ENCODE measurements at places on chromosomes 4 and X. TPM values are rescaled to one million over a fixed set of nuclear protein-coding genes. Genes with fewer than 3 reads are reported as not detected.

Gene FABP2
- total RNA-seq: not detected

Gene CSAG3
- total RNA-seq: not detected

Gene SPON2
- total RNA-seq: 50.1 TPM

Gene SMIM10
- total RNA-seq: 8.6 TPM

Gene PDCL2
- total RNA-seq: not detected

Gene FGF13
- total RNA-seq: 4.7 TPM

DNA sequence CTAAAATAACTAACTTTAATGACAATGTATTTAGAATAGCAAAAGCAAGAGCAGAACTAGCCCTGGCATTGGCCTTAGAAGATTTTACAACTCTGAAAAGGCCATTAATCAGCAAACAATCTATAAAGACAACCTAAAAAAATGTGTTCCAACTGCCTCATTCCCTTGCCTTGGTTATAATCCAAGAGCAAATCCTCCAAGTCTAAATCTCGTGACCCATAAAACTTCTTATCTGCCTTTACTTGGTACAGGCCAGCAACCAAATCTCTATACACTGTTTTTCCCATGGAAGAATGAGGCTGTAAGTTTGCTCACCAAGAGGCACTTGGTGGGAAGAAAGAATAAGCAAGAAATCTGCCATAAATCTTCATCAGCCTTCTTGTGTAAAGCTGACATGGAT lies 175.3 kb upstream of the MID1 start:
- ATAC-seq: no peak

DNA sequence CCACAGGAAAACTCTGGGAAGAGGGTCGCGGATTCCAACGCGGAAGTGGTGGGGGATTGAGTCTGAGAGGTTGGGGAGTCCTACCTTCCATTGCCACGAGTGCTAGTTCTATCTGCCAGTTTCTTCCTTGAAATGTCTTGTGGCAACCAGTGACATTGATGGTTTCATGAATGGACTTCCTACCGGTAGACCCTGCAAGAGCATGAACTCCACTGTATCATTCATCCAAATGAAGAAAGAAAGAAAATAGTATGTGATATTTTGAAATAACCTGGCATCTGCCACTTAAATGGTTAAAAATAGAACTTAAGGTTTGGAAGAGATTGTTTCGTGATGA lies 1.1 kb upstream of the SLC10A7 start:
- no peak for ATAC-seq

DNA sequence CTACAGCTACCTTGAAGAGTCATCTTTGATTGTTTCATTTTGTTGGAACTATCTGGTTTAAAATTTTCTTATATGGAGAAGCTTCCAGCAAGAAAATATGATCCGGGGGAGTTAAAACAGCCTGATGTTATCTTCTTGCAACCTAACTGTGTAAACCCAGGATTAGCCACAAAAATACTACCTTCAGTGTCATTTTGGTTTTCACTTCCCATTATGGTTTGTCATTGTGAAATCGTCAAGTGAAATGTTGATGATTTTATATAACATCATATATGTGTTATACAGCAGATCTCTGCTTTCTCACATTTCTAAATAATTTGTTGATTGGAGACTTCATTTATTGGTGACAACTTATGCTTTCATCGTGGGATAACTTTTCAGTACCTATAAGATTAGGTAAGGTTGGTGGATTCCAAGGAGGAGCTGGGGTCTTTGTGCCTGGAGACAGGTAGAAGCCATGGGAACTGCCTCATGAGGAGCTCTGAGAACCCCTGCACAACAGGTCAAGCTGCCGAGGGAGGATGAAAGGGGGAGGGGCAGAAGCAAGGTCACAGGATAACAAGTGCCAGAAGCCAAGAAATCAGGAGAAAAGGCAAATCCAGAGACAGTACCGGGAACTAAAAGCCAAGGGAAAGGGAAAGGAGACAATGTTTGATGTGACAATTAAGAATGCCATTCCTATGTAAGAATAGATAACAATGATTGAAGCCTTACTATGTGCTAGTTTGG lies 7.2 kb downstream of the ARHGAP24 start:
- ATAC-seq: no peak

DNA sequence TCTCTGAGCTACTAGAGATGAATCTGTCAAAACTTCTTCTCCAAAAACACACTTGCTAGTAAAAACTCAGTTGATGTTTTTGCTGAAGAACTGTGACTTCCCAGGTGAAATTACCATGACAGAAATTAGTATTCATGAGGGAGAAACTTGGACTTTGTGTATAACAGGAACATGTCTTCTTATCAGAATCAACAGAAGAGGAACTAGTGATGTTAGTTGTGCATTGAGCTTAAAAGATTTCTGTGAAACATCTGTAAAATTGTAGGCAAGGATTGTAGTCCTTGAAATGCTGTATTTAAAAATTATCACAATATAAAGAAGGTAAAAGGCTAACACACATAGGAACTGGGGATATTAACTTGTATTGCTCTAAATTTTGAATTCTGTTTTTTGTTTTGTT lies 11.3 kb downstream of the FAM241A start:
- ATAC-seq: no peak

- ATAC-seq: peak; percentile 25
These were observed 56.1 kb downstream of the FAM13A start for GRCh38 chr4:89000844-89001360.

DNA sequence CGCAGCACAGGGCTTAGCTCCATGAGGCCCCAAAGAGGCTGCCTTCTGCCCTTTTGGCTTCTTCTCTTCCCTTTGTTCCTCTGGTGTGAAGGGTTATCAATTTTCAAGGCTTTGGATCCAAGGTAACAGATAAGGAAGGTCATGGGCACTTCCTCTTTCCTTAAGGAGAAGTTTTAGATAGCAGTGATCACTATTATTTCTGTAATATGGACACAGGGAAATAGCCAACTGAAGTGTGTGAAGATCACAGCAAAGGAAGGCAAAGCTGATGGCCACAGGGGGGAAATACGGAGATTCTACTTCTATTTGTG lies 366.8 kb downstream of the UNC5C start:
- ATAC-seq: no peak

- ATAC-seq: no peak
These were observed 56.0 kb downstream of the UGT8 start for GRCh38 chr4:114654592-114654991.

- no peak for ATAC-seq
These were observed 324.3 kb upstream of the PCDH7 start for GRCh38 chr4:30395902-30396301.

DNA sequence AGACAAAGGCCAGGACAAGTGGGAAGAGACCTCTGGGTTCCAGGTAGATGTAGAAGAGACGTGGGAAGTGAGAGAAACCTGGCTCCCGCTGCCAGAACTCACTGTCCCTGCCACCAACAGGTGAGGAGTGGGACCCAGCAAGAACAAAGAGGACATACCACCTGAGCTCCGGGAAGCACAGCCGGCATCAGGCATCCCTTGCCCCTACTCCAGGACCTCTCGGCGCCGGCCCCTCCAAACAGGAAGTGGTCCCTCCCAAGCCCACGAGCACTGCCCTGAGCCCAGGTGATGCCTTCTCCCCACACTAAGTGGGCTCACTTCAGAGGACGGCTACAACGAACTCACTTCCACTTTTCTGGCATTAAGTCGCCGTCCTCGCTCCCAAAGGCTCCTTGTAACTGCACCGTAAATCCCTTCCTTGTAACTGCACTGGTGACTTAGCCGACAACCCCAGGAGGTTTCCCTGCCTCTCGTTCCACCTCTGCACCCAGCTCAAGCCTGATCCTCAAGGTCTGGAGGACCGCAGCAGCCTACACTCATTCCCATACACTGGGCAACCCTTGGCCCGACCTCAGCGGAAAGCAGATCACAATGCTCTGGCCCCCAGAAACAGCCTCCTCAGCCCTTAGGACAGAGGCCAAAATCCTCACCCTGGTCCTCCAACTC lies 8.8 kb downstream of the FAM53A start:
- no peak for ATAC-seq

GRCh38 chrX:15301924-15302323 lies 13.5 kb downstream of the ASB11 start:
- peak; percentile 77 for ATAC-seq

- no peak for ATAC-seq
These were observed 114.3 kb downstream of the AMELX start for GRCh38 chrX:11407331-11408108.

DNA sequence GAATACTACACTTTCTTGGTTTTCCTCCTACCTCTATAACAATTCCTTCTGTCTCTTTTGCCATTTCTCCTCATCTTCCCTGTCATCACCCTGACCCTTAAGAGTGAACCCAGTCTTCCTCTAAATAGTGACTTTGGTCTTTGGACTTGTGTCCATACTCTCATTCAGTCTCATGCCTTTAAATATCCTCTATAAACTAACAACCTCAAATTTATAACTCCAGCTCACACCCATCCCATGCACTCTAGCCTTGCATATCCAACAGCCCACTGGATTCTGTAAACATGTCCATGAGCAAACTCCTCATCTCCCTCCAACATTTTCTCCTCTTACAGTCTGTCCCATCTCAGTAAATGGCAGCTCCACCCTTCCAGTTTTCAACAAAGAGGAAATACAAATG lies 15.0 kb downstream of the BCLAF3 start:
- no peak for ATAC-seq

DNA sequence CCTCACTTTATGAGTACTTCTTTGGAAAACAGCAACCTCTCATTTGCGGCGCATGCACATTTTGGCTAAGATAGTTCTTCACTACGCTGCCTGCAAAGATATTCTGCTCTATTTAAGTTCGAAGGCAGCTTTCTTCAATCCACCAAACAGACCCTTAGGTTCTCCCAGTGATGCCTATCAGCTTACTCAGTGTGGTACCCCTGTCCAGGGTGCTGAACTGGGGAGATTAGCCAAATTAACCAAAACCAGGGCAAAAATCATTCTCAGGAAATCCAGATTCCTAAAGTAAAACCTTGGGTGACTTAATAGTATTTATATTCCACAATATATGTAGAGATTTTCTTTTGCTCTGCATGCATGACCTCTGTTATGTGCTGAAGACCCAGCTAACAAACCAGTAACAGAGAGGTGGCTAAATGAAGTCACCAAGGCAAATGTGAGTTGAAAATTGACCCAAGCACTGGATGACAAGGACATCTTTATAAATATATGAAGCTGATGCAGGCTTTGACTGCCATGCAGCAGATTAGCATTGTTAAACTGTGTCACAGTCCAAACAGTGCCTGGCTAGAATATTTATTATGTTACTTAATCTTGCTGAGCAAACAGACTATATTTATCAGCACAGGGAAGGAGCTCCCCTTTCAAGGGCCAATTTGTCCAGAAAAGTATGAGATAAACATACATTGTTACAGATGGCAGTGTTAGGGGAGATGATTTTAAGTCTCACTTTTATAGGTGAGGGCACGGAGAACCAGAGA lies 418.2 kb downstream of the STIM2 start:
- ATAC-seq: no peak

GRCh38 chr4:1948892-1949436 lies 59.8 kb downstream of the NELFA start:
- no peak for ATAC-seq

- no peak for ATAC-seq
These were observed 218.2 kb downstream of the IDS start for GRCh38 chrX:149286940-149287349.

DNA sequence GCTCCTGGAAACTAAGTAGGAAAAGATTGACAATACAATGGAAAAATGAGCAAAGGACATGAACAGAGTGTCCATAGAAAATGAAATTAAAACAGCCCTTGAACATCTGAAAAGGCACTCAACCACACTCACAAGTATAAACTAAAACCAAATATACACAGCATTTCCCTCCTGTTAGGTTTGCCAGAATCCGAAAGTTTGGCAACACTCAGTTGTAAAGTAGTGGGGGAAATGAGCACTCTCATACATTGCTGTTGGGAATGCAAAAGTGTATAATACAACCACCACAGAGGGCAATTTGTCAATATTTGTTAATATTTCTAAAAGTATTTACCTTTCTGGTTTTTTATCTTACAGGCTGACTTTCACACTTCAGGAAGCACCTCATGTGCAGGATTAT lies 84.2 kb upstream of the TMEM164 start:
- ATAC-seq: no peak

DNA sequence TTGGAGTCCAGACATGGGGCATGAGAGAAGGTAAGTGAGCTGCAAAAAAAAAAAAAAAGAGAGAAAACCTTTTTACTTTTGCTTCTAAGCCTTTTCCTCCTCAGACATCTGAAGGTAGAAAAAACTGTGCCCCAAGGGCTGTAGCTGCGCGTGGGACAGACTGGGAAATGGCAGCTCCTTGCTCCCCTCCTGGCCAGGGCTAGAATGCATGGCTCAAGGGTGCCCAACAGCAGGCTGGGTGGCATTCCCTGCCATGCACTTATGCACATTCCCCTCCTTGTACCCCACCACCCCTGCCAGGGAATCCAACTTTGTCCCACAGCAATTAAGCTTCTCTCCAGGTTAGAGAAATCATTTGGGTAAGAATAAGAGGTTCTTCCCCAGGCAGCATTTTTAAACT lies 421.2 kb downstream of the TRAM1L1 start:
- no peak for ATAC-seq

DNA sequence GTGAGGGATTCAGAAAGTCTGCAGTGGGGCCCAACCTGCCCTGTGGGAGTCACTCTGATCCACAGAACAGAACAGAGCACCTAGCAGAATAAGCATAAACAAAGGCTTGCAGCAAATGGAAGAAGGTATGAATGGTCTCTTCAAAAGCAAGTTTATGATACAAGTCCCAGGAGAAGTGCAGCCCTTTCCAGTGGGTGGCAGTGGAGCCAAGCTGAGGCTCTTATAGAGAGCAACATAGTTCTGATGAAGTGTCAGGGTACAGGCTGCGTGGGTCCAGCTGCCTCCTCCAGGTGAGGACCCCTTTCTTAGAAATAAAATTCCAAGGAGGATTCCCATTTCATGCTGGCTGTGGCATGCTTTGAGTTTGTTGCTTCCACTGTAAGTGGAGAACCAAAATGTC lies 88.8 kb upstream of the PAK3 start:
- no peak for ATAC-seq

GRCh38 chr4:79650794-79651431 lies 242.9 kb upstream of the GK2 start:
- peak; percentile 40 for ATAC-seq

GRCh38 chr4:43374216-43374751 lies 481.8 kb downstream of the GRXCR1 start:
- no peak for ATAC-seq

DNA sequence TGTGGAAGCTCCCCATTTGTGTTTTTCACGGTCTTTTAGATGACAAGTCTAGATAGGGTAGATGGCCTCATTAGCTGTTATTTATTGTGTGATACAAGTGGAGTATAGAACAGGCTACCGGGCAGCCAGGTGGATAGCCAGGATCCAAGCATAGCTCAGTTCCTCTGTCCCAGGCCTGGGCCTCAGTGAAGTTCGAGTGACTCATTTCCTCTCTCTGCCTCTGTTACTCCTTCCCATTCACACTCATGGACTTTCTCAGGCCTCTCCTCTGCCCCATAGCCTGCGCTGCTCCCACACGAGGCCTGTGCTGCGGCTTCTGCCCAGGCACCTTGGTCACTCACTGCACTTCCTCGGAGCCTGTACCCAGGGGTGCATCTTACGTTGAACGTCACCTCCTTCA lies 54.5 kb downstream of the TENM3 start:
- no peak for ATAC-seq

DNA sequence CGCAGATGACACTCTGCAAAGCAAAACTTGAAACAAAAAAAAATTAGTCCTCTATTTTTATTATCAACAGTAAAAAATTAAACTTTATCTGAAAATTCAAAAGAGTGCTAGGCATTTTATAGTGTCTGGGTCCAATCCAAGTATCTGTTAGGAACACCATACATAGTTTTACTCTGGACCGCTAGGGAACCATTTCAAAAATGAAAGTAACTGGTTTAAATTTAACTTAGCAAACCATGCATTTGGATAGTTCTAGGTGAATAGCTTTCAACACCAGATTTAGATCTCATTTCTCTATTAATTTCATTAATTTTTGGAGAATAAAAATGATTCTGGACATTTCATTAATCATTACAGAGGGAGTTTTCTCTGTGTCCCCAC lies 1.2 kb downstream of the KLKB1 start:
- no peak for ATAC-seq

All from gastroesophageal sphincter (tissue), 4 donors.